Right ventricle myocardium superior (tissue), 1 donor: ENCODE measurements at places on chromosomes 1 and 21. TPM values are rescaled to one million over a fixed set of nuclear protein-coding genes. Genes with fewer than 3 reads are reported as not detected.
A peak's percentile ranks its signal among the peaks of the same experiment; 100 is the strongest.

MAP10 gene
- 2.8 TPM for total RNA-seq

- peak; percentile 92 for DNase-seq
Observed at GRCh38 chr1:155061381-155062150, 2.0 kb upstream of the EFNA4 start.

DNA sequence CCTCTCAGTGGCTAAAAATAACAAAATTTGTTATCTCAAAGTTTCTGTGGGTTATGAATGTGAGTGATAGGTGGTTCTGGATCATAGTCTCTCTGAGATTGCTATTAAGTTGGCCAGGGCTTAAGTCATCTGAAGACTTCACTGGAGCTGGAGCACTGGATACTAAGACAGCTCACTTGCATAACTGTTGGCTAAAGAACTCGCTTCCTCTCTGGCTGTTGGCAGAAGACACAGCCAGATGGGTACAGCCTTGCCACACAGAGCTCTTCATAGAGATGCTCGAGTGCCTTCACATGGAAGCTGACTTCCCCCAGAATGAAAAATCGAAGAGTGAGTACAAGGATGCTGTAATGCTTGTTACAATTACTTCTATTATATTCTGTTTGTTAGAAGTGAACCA lies 333.8 kb downstream of the ZP4 start:
- no peak for DNase-seq

TTLL7 gene
- 3.6 TPM for total RNA-seq

PLEKHA6 gene
- total RNA-seq: 20.0 TPM

DNA sequence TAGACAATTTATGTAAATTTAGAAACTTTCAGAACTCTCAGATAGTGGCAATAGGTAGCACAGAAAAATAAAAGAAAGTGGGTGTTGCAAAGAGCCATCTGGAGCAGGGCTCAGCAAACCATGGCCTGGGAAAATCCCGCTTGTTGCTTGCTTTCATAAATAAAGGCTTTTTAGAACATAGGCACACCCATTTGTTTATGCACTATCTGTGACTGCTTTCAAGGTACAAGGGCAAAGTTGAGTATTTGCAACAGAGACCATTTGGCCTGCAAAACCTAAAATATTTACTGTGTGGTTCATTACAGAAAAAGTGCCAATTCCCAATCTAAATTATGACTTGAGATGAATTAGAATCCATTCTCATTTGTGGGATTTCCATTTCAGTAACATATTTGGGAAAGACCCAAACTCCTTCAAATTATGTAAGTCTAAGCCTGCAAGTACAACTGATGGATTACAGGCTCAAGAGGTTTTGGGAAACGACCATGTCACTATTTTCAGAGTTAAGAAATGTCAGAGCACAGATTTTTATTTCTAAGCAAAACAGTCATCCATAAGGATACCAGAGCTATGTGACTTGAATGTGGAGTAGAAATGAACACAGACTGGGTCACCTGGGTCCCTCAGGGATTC lies 43.5 kb upstream of the DPT start:
- no peak for DNase-seq
